ENCODE measurements at places on chromosomes 13 and 19. TPM values are rescaled to one million over a fixed set of nuclear protein-coding genes. Genes with fewer than 3 reads are reported as not detected.
A peak's percentile ranks its signal among the peaks of the same experiment; 100 is the strongest.

GRCh38 chr13:102807699-102808098 lies 8.8 kb downstream of the BIVM start:
- DNase-seq: no peak

The URAD gene
- total RNA-seq: not detected

- no peak for DNase-seq
Measured at GRCh38 chr13:30477346-30478195, 11.8 kb upstream of the HMGB1 start.

- DNase-seq: no peak
Measured at GRCh38 chr19:18886972-18887371, 9.0 kb downstream of the CERS1 start.

DNA sequence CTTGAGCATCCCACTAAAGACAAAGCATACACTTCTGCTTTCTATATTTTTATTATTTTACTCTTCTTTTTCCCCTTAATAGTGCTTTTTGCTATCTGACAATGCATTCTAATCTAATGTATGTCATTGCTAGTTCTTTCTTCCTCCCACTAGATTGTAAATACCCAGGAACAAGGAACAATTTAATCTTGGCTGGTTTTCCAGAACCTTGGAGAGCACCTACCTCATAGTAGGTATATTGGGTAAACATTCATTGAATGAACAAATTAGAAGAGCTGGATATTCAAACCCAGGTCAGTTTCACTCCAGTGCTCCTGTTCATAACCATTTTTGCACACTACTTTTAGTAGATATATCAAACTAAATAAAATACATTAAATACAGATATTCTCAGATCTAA lies 1617.6 kb upstream of the SLC10A2 start:
- no peak for DNase-seq

DNA sequence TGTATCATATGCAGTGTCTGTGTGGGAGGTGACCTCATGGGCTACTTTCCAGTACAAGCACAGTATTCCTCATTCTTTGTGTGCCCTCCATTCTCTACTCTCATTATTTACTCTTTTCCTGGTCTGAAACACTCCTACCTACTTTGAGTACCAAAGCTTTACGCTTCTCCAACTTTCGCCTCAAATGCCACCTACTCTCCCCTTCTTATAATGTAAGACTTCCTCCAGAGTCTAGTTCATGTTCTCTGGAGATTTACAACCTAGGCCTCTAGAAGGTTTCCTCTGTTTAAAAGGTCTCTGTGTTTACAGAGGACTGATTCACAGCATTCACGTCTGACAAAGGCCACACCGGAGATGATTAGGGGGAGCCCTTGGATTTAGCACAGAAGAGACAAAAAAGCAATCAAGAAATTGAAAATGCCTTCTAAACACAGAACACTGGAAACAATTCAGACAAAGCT lies 302.0 kb downstream of the KLF12 start:
- no peak for DNase-seq

DNA sequence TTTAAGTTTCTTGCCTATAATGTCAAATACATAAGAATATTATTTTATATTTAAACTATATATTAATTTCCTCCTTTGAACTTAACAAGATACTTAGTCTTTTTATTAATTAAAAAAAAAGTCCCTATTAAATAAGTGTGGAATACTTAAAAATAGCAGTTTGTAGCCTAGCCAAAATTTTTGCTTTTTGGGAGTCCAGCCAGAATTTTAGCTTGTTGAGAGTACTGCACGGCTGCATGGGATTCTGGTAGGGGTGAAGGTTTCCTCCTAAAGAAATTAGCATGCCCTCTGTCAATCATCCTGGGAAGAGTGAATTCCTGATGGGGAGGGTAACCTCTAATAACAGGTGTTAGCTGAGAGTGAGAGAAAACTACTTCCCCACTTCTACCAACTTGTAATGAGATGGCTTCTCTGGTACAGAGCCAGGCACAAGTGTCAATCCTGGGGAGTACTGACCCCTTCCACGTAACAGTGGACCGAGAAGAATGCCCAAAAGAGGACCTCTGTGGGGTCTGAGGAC lies 195.7 kb downstream of the SPRY2 start:
- no peak for DNase-seq

- DNase-seq: no peak
Measured at GRCh38 chr19:45395821-45396617, 8.8 kb downstream of the PPP1R13L start.

- no peak for DNase-seq
Measured at GRCh38 chr19:55091955-55092354, 16.3 kb downstream of the EPS8L1 start.

DNA sequence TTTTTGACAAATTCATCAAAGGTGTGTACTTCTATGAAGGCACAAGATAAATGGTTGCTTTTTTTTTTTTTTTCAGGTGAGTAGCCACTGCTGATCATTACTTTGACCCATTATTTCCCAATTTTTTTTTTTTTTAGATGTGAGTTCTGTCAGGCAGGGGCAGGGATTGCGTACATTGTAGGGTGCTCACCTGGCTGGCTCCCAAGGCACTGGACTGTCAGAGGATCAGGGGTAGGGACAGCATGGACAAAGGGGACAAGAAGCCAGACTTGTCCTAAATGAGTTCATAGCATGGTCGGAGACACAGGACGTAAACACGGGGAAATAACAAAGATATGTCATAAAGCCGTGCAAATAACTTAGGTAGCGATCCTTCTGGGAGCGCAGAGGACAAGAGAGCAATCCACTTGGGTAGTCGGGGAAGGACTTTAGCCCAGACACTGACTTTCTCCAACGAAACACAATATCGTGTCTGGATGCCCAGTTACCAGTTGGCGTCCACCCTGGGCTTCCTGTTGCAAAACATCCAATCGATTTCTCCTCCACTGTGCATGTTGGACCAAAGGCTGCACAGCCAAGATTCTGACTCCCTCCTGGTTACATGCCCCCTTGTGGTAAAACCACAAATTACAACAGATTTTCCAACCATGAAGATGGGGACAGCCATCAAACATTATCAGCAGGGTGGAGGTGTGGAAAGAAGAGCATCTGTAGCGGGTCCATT lies 27.5 kb upstream of the KATNAL1 start:
- DNase-seq: no peak

GRCh38 chr19:4181053-4181508 lies 1.3 kb downstream of the SIRT6 start:
- no peak for DNase-seq

The CEACAM8 gene
- 0.96 TPM for total RNA-seq

The NLRP7 gene
- total RNA-seq: 0.24 TPM

GRCh38 chr19:15696654-15697194 lies 23.8 kb downstream of the CYP4F12 start:
- DNase-seq: no peak

DNA sequence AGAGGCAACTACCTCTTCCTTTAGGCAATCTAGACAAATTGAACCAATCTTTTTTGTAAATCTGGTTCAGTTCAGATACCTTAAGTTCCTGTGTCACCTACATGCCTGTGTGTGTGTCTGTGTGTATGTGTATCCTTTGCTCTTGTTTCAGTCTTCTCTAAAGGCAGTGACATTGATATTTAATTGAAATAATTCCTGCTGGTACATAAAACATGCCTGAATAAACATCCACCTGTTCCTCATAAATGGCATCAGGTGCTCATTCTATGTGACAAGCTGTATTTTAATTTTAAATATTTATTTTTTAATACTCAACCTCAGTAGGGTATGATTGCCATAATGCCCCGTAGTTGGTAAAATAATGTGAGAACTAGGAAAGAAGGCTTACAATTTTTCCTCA lies 1606.4 kb upstream of the PRR20A start:
- DNase-seq: no peak

- DNase-seq: no peak
Measured at GRCh38 chr19:42521346-42522030, 6.8 kb downstream of the CEACAM1 start.

The ABHD13 gene
- total RNA-seq: 14.9 TPM

The PNMA8C gene
- not detected for total RNA-seq

- no peak for DNase-seq
Measured at GRCh38 chr19:7832781-7833180, 2.8 kb downstream of the EVI5L start.

The LILRB1 gene
- 0.72 TPM for total RNA-seq

GRCh38 chr13:36158611-36159010 lies 27.4 kb upstream of the DCLK1 start:
- no peak for DNase-seq

- peak; percentile 58 for DNase-seq
Measured at GRCh38 chr13:97266772-97267417, 44.8 kb downstream of the MBNL2 start.

The ARL11 gene
- total RNA-seq: 2.9 TPM

DNA sequence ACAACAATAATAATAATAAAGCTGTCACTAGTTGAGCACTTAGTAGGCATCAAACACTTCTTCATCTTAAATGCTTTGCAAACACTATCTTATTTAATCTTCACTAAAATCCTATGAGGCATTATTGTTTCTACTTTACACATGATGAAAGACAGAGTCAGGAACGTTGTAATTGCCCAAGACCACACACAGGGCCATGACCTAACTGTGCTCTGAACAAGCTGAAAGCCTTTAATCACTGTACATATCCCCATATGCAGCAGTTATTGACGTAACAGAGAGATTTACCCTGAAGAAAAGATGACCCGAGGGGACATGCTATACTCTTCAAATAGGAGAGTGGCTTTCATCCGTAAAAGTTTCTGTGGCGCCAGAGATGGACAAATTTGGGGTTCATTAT lies 53.0 kb downstream of the SACS start:
- peak; percentile 48 for DNase-seq

GRCh38 chr19:32255536-32256295 lies 89.7 kb upstream of the ZNF507 start:
- no peak for DNase-seq

The LYL1 gene
- total RNA-seq: 13.0 TPM

The PSG2 gene
- 22.9 TPM for total RNA-seq

The PRKCSH gene
- 182 TPM for total RNA-seq

DNA sequence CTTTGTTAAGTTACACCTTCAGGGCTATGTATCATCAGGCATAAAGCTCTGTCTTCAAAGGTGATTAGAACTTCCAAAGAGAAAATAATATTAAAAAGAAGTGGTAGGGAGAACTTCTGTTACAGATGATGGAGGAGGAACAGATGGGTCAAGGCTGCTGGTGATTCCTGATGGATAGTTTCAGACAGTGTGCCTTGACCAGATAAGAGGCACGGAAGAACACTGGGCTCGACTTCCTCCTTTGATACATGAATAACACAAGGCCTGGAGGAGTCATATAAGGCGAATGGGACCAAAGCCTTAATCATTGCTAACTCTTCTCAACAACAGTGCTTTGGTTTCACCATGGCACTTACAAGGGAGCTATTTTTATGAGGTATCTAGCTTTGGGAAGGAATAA lies 128.1 kb upstream of the RXFP2 start:
- DNase-seq: no peak

DNA sequence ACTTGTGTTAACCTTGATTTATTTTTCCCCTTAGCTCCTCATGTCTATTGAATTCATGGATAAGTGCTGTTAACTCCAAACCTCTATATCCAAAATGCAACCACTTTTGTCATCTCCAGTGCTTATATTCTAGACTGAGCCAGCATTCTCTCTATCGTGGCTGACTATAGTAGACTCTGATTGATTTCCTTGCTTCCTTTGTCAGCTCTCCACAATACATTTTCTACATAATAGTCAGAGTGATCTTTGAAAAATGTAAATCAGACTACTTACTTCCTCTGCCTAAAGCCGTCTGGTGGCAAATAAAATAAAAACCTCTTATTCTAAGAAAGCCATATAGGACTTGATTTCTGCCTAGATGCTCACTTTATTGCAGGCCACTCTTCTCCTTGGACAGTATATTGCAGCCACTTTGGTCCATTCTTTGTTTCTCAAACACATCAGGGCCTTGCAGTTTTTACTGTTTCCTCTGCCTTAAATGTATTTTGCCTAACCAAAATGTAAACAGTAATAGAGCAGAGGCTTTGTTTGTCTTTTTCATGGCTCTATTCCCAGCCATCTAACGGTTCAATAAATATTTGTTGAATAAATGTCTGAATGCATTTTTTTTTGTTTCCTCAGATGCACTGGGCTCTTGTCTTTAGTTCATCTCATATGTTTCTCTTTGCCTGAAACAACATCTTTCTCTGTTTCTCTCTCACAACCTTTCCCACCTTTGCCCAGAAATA lies 243.6 kb upstream of the CSNK1A1L start:
- no peak for DNase-seq

The OR7C1 gene
- total RNA-seq: 6.3 TPM

DNA sequence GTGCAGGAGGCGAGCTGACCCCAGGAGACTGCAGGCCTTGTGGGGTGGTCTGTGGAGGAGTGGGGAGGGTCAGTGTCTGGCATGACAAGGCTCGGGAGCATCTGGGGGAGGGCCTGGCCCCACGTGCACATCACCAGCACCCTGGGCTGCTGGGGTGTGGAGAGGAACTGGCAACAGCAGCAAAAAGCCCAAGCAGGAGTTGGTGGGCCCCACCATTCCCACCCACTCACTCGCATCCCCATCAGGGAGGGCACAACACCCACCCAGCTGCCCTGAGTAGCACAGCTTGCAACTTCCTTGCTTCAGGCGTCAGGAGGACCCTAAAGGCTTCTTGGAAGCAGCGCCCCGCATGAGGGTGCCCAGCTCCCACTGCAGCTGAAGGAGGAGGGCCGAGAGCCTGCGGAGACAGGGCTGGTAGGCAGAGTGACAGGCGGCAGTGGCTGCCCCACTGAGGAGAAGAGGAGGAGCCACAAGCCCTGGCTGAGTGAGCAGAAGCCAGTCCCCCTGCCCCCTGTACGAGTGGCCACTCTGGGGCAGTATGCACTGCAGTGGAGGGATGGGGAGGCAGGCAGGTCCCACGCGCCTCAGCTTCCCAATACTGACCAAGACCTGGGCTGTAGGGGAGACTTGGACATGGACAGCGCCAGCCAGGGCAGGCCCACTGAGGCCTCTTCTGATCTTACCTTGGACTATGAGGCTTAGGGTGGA lies 26.5 kb downstream of the ELL start:
- DNase-seq: no peak

DNA sequence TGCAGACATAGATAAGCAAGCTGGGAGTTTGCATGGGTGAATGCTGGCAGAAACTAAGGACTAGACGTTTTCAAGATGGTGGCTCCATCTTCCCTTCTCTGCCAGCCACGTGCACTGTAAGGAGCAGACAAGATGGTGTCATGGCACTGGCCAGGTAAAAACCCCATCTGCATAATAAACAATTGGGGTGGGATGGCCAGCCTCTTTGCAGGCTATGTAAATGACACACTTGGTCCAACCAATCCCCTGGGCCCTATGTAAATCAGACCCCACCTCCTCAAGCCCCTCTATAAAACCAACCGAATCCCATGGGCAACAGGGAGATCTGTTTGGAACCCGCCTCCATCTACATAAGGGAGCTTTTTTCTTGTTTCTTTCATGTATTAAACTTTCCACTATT lies 2.4 kb upstream of the OR7A5 start:
- DNase-seq: no peak

The ZNF20 gene
- total RNA-seq: 40.2 TPM

- no peak for DNase-seq
Measured at GRCh38 chr19:1862424-1863327, 703 bp downstream of the KLF16 start.
